ENCODE measurements at places on chromosomes 4 and X. TPM values are rescaled to one million over a fixed set of nuclear protein-coding genes. Genes with fewer than 3 reads are reported as not detected.

DNA sequence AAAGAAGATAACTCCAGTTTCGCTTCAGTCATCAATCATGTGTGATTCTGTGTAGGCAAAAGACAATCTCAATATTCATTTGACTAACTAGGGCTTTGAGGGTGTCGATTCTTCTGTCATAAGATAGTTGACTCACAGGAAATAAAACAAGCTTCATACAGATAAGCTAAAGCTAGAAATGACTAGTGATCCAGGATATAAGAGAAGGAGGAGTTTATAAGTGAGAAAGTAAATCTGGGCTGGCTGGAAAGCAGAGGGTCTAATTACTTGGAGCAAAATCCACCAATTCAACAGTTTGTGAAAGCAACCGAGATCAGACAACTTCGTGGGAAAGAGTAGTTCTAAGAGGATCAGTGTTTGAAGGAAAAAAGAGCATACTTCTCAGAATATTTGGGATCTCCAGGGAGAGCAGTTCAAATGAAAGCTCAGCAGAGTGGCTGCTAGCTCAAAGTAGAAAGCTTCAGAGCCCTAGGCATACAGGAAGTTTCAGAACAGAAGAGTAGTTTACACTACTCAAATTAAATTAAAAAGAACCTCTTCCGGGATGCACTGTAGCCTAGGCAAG is 429.3 kb downstream of the INPP4B start:
- DNase-seq = peak; percentile 71

GRCh38 chrX:151985955-151986354 is 11.5 kb upstream of the GABRE start:
- peak; percentile 50 for DNase-seq

GRCh38 chr4:138537731-138538490 is 295.8 kb upstream of the SLC7A11 start:
- DNase-seq = no peak

The PDLIM3 gene
- total RNA-seq = 30.7 TPM

Measured in astrocyte (in vitro differentiated cells and primary cell).